Myocyte (in vitro differentiated cells): ENCODE measurements at places on chromosomes 1 and 21. TPM values are rescaled to one million over a fixed set of nuclear protein-coding genes. Genes with fewer than 3 reads are reported as not detected.

MMEL1 gene
- 0.10 and 0.37 TPM in 2 replicates for total RNA-seq

ADAM30 gene
- not detected in 2 replicates for total RNA-seq

S100A8 gene
- not detected in 2 replicates for total RNA-seq

SPATC1L gene
- 16.1 and 16.8 TPM in 2 replicates for total RNA-seq

CRYZ gene
- 44.3 and 46.0 TPM in 2 replicates for total RNA-seq

LRRC8B gene
- total RNA-seq = 11.6 and 14.8 TPM in 2 replicates

OR2L5 gene
- total RNA-seq = not detected in 2 replicates

SLC5A3 gene
- total RNA-seq = 31.9 and 45.0 TPM in 2 replicates

MYOM3 gene
- total RNA-seq = 113 and 161 TPM in 2 replicates

APOBEC4 gene
- total RNA-seq = not detected in 2 replicates

ARHGAP29 gene
- 4.4 and 5.7 TPM in 2 replicates for total RNA-seq

TARDBP gene
- total RNA-seq = 60.0 and 66.5 TPM in 2 replicates

MR1 gene
- total RNA-seq = 10.4 and 11.8 TPM in 2 replicates

LMOD1 gene
- total RNA-seq = 3.2 and 6.0 TPM in 2 replicates

CYYR1 gene
- total RNA-seq = 2.4 and 3.3 TPM in 2 replicates

SLC2A5 gene
- total RNA-seq = 11.1 and 12.6 TPM in 2 replicates

COL16A1 gene
- 27.9 and 37.7 TPM in 2 replicates for total RNA-seq

RNF207 gene
- 0.36 and 0.86 TPM in 2 replicates for total RNA-seq

GBP7 gene
- total RNA-seq = not detected in 2 replicates

AIM2 gene
- not detected in 2 replicates for total RNA-seq

OLFM3 gene
- not detected in 2 replicates for total RNA-seq

PEX10 gene
- 54.4 and 62.5 TPM in 2 replicates for total RNA-seq

FRRS1 gene
- 4.1 and 5.6 TPM in 2 replicates for total RNA-seq

KCNE2 gene
- total RNA-seq = 0.47 TPM in 1 of 2 replicates, not detected in the other

AMY1C gene
- total RNA-seq = not detected in 2 replicates

DENND2C gene
- 11.3 and 17.1 TPM in 2 replicates for total RNA-seq

PAQR6 gene
- total RNA-seq = 1.1 and 4.1 TPM in 2 replicates

COL24A1 gene
- total RNA-seq = 1.3 and 1.7 TPM in 2 replicates

RNF223 gene
- 0.05 and 0.83 TPM in 2 replicates for total RNA-seq

UBXN10 gene
- 0.03 TPM in 1 of 2 replicates, not detected in the other for total RNA-seq

NBPF8 gene
- total RNA-seq = 14.2 and 14.7 TPM in 2 replicates

ST6GALNAC3 gene
- not detected in 2 replicates for total RNA-seq

TNFRSF8 gene
- total RNA-seq = 0.16 TPM in 1 of 2 replicates, not detected in the other

KRTAP25-1 gene
- total RNA-seq = not detected in 2 replicates

MYOCOS gene
- not detected in 2 replicates for total RNA-seq

DMBX1 gene
- total RNA-seq = not detected in 2 replicates

FAM72B gene
- 0.21 and 0.26 TPM in 2 replicates for total RNA-seq

PCSK9 gene
- total RNA-seq = 1.2 and 8.8 TPM in 2 replicates

GPR25 gene
- total RNA-seq = not detected in 2 replicates

NIBAN1 gene
- 0.10 and 0.40 TPM in 2 replicates for total RNA-seq

CITED4 gene
- 4.9 and 5.0 TPM in 2 replicates for total RNA-seq

DDR2 gene
- 51.4 and 65.3 TPM in 2 replicates for total RNA-seq

KRTAP21-2 gene
- not detected in 2 replicates for total RNA-seq

MARK1 gene
- total RNA-seq = 0.08 TPM in 1 of 2 replicates, not detected in the other

HSPB7 gene
- 38.7 and 94.0 TPM in 2 replicates for total RNA-seq

GMEB1 gene
- total RNA-seq = 6.2 and 7.9 TPM in 2 replicates

ANKRD65 gene
- not detected in 2 replicates for total RNA-seq

MNDA gene
- not detected in 2 replicates for total RNA-seq

TMEM69 gene
- 22.1 and 31.1 TPM in 2 replicates for total RNA-seq

KCNJ6 gene
- total RNA-seq = 18.3 and 19.4 TPM in 2 replicates
